PC-3 (cell line): ENCODE measurements at places on chromosomes 3 and 15. TPM values are rescaled to one million over a fixed set of nuclear protein-coding genes. Genes with fewer than 3 reads are reported as not detected.

GRCh38 chr15:83285979-83286553 is 1.6 kb upstream of the BNC1 start:
- peaks cover 71% of the 10 kb centered on the region for H3K4me1 ChIP-seq
- H3K36me3 ChIP-seq: no peaks in the 10 kb centered on the region
- peak overlapping the region; percentile 94 for H3K27ac ChIP-seq
- peak; percentile 87 for DNase-seq
- H3K27me3 ChIP-seq: no peaks in the 10 kb centered on the region

- no peak overlapping the region for H3K27ac ChIP-seq
- H3K4me1 ChIP-seq: no peaks in the 10 kb centered on the region
- H3K27me3 ChIP-seq: no peaks in the 10 kb centered on the region
- no peaks in the 10 kb centered on the region for H3K36me3 ChIP-seq
These were observed 17.5 kb upstream of the YEATS2 start for GRCh38 chr3:183680061-183680460.

DNA sequence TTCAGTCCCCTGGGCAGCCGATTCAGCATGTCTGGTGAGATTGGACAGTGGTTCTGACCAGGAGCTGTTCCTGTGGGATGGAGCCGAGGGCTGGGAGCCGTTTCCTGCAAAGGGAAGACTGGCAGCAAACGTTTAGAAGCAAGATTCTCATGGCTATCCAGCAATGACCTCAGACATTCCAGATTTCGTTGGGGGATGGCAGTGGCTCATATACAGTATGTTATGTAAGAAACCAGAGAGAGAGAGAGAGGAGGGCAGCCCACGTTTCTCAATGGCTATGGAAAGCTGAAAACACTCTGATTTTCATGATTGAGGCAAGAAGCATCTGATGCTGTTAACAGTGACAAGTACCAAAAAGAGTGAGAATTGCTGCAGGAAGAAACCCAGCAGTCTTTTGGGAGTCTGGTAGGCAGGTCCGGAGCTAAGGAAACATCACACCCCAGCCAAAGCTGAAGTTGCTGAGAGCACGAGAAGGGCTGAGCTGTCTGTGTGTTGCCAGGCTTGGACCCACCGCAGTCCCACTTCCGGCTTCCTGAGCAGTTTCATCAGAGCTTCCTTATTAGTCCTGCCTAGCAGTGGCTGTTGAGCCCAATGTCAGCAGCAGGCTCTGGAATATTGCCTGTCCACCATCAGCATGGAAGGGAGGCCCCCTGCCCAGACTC is 25.6 kb upstream of the VPS8 start:
- H3K4me3 ChIP-seq: no peak overlapping the region
- no peak for DNase-seq
- H3K27ac ChIP-seq: no peak overlapping the region
- H3K27me3 ChIP-seq: no peaks in the 10 kb centered on the region
- peaks cover 8% of the 10 kb centered on the region; the same call in 1 of the 2 replicates for H3K4me1 ChIP-seq

GRCh38 chr3:50264383-50264963 is 4.5 kb upstream of the SEMA3B start:
- H3K4me3 ChIP-seq: no peak overlapping the region
- H3K36me3 ChIP-seq: no peaks in the 10 kb centered on the region
- H3K27me3 ChIP-seq: no peaks in the 10 kb centered on the region
- H3K4me1 ChIP-seq: peaks cover 46% of the 10 kb centered on the region
- DNase-seq: peak; percentile 74

DNA sequence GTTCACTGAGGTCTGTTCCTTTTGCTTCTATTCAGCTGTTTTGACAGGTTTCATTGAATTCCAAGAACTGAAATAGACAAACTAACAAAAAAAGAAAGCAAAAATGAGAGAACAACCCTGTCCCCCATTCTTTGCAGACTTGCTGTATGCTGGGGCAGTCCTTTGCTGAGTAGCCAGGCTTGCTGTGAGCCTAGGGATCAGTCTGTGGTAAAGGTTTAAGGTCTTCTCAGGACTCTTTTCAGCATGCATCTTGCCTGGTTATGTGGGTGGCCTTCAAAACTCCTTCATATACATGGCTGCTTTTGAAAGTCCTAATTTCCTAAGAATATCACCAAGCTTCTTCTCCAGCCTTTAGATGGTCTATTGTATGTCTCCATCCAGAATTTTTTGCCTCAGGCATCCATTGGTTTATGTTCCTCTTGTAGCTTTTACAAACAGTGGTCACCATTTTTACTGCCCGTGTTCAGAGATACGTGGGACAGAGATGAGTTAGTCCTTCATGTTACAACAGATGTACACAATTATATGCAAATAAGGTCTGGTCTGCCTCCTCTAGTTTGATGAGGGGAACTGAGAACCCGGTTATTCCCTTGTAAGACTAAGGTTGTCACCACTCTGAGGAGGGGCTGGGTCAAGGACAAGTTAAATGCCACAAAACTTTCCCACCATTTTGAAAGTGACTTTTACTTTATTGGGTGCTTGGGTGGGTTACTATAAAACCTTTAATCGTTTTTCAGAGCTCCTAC is 41.4 kb downstream of the SACM1L start:
- no peaks in the 10 kb centered on the region for H3K4me1 ChIP-seq
- no peak overlapping the region for H3K27ac ChIP-seq
- H3K36me3 ChIP-seq: peaks cover 33% of the 10 kb centered on the region
- no peak for DNase-seq
- no peaks in the 10 kb centered on the region for H3K27me3 ChIP-seq
- H3K4me3 ChIP-seq: no peak overlapping the region

GRCh38 chr3:23938688-23939087 is 6.4 kb upstream of the NR1D2 start:
- no peaks in the 10 kb centered on the region for H3K27me3 ChIP-seq
- DNase-seq: no peak
- H3K4me3 ChIP-seq: no peak overlapping the region
- H3K4me1 ChIP-seq: no peaks in the 10 kb centered on the region
- H3K36me3 ChIP-seq: no peaks in the 10 kb centered on the region

DNA sequence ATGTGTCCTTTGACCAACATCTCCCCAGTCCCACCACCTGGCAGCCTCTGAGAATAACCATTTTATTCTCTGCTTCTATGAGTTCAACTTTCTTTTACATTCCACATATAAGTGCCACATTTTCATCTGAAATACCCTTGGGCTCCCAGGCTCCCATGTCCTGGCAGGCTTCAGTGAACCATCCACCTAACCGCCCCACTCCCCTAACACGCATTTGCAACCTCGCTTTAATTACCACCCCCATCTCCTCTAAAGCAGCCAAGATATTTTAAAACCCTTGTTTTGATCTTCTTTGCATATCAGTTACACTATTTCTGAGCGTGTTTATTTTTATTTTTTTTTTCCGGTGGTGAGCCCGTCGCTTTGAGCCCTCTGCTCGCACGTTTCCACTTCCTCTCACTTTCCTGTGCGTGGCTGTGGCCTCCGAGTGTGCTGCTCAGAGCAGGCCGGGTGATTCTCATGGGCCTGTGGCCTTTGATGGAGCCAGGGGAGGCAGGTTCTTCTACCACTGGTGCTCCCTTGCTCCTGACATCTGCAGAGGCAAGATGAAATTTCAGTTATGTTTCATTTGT is 195.4 kb upstream of the LPP start:
- H3K4me3 ChIP-seq: no peak overlapping the region
- no peaks in the 10 kb centered on the region for H3K36me3 ChIP-seq
- peaks cover 6% of the 10 kb centered on the region; the same call in 1 of the 2 replicates for H3K4me1 ChIP-seq
- H3K27ac ChIP-seq: no peak overlapping the region

GRCh38 chr3:52480768-52481715 is 14.1 kb upstream of the STAB1 start:
- no peak overlapping the region for H3K4me3 ChIP-seq
- DNase-seq: no peak
- H3K36me3 ChIP-seq: peaks cover 59% of the 10 kb centered on the region
- no peaks in the 10 kb centered on the region for H3K27me3 ChIP-seq
- no peak overlapping the region for H3K27ac ChIP-seq

Gene ZNF148
- total RNA-seq: 18.1 and 23.3 TPM in 2 replicates

Gene ZIC4
- total RNA-seq: not detected in 2 replicates

Gene CYP19A1
- total RNA-seq: not detected in 2 replicates
